Mesothelial cell of epicardium (in vitro differentiated cells): ENCODE measurements at places on chromosomes 11 and 22.

DNA sequence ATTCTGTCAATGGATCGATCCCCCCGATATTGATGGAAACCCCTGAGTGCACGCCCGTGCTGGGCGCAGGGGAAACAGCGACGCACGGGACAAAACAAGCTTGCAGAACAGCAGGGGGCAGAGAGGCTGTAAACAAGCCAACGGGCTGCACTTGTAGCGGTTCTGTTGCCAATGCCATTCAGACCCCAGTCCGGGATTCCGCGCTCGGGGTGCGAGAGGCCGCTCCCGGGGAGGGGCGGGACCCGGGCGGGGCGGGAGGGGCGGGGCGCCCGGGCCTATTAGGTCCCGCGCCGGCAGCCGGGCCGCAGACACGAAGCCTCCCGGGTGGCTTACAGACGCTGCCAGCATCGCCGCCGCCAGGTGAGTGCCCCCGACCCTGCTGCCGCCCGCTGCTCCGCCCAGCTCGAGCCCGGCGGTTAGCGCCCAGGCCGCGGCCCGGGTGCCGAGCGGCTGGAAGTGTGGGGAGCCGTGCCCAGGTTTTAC is at the start of gene BIK:
Gene BIK, plus strand, starts transcription at position 307 of the 483 bp plus-strand sequence. CDS start 13,273 bp downstream, outside the sequence.
- DNase-seq: peak; percentile 32

DNA sequence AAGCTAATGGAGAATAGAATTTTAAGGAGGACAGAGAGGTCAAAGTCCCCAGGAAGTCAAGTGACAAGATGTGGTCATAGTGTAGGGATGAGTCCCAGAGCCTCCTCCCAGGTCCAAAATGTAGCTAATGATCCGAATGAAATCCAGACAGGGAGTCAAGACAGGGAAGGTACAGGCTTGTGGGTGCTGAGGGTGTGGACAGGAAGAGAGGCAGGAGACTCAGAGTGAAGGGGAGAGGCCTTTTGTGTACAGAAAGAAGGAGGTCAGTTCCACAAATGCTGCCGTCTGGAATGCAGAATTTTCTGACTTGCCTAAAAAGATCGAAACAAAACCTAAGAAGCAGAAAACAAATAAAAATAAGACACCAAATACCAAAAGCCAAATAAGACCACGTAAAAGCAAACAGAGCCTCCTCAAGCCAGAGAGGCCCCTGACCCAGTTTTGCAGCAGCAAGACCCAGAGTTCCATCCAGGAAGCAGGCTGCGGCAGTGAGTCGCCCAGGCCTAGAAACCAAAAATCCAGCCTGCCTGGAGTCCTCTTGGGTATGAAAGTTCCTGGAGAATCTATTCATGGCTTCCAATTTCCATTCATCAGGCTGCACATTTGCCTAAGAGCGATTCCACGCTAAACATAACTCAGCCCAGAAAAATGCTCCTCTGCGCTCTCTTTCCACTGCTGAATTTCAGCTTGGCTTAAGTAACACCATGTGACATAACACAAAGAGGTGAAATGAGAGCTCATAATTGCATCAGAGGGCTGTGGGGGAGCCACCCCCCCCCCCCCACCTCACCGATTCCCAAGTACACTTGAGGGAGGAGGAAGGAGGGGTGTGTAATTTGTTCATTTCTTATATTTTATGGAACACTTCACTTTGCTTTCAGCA is 71.2 kb downstream of the KIRREL3 start:
- no peak for DNase-seq

DNA sequence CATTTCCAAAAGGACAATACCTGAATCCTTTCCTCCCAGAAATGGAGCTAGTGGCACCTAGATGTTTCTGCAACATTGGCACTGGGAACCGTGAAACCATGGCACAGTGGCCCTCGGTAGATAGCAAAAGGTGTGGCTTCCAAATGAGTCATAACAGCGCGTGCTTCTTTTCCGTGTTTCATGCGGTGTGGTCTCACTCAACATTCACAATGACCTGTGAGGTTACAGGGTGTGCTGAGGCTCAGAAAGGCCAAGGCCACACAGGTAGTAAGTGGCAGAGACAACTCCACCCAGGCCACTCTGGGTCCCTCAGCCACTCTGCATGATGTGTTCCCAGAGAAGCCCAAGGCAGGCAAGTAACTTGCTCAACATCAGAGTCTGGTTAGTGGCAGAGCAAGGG is 67.4 kb downstream of the TP53I11 start:
- DNase-seq: no peak

- DNase-seq: no peak
Observed at GRCh38 chr11:95289378-95290101, 58.5 kb upstream of the SESN3 start.

DNA sequence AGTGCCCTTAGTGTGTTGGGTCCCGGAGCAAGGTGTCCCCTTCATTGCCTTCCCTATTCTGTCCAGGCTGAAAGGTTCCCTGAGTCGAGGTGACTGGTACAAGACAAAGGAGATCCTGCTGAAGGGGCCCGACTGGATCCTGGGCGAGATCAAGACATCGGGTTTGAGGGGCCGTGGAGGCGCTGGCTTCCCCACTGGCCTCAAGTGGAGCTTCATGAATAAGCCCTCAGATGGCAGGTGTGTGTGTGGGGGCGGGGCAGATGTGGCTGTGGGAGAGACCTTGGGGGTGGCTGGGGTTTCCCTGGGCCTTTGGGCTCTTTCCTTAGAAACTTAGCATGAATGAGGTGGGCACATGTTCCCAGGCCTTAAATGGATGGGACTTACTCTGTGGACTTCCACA is 1.8 kb downstream of the NDUFV1 start:
- DNase-seq: no peak

DNA sequence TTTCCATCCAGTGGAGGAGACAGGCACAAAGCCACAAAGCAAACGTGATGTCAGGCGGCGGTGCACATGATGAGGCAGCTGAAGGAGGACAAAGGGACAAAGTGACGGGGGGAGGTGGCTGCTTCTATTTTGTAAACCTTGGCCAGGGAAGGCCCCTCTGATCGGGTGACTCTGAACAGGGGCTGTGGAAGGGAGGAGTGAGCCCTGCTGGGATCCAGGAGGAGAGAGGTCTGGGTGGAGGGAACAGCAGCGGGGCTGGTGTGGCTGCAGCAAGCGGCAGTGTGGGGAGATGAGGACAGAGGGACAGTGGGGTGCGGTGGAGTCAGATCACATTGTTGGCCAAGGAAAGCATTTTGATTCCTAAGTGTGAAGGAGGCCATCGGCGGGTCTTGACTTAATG is 36.7 kb downstream of the SHISAL1 start:
- no peak for DNase-seq

DNA sequence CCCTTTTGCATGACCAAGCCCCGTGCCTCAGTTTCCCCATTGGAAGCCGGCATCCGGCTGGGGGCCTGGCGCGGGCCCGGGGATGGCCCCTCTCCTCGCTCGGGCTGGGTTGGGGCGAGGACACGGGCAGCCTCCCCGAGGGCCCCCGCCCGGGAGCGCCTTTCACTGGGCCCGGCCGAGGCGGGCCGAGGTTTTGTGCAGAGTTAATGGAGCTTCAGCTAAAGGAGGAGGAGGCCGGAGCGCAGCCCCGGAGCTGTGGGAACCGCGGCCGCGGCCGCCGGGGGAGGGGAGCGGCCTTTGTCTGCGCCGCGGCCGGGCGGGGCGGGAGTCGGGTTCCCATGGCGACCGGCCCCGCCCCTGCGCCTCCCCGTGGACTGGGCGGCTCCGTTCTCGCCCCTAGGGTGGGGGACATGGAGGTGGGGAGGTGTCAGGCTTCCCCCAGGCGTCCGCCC is 1.4 kb upstream of the MAPK11 start:
- DNase-seq: no peak

DNA sequence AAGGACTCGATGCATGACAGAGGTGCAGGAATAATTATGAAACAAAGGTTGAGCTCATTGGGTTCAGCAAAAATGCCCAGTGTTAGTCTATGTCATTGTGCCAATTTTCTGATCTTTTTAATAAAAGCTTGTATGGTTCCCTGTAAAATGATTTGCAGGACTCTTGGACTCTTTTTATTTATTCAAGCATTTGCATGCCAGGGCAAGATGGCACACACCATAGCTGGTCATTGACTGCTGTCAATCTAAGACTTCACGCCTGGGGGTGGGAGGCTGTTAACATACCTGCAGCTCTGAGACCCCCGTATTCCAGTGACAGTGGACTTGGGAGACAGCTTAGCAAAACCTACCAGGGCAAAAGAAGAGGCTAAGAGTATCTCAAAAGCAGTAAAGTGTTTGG is 32.0 kb upstream of the ANO1 start:
- no peak for DNase-seq

DNA sequence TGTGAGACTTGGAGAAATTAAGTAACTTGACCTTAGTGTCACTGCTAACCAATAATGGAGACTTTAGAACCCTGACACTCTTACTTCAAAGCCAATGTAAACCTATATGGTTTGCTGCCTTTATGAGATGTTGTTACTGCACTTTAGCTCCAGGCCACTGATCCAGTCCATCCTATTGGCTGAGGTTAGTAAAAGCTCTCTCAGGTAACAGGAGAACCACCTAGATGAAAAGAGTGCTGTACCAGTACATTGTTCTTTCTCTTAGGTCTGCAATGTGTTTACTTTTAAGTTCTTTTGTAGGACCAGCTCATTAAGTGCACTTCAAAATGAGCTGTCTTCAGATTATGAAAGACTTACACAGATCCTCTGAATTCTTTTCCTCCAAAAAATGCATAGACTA is 994.0 kb upstream of the FAT3 start:
- no peak for DNase-seq

DNA sequence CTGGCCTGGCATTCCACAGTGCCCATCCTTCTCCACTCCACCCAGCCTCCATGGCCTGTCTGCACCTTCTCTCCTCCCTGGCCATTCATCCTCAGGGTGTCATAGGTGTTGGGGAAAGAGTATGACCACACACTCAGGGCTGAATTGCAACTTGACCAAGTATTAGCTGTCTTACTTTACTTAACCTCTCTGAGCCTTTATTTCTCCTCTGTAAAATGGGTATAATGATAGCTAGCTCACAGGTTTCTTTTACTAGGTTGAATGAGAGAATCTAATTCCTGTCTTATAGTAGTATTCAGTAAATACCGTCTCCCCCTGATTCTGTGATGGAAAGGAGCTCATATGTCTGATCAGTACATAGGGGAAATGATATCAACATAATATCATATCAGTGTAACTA is 16.0 kb downstream of the PANX1 start:
- DNase-seq: no peak

GRCh38 chr11:10601837-10602236 is 33.4 kb upstream of the LYVE1 start:
- DNase-seq: no peak

DNA sequence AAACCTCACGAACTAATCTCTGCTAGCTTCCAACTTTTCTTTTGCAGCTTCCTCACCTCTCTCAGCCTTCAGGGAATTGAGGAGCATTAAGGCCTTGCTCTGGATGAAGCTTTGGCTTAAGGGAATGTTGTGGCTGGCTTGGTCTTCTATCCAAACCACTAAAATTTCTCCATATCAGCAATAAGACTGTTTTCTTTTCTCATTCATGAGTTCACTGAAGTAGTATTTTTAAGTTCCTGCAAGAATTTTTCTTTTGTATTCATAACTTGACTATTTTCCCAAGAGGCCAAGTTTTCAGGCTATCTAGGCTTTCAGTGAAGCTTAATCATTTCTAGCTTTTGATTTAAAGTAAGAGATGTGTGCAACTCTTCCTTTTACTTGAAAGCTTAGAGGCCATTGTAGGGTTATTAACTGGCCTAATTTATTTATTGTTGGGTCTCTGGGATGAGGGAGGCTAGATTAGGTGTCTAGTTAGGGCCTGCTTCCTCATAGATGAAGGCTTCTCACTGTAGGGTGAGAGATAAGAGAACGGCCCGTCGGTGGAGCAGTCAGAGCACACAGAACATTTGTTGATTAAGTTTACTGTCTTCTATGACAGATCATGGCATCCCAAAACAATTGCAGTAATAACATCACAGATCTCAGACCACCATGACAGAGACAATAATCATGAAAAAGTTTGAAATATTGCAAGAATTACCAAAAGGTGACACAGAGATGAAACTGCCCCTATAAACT is 33.2 kb downstream of the CSF2RB start:
- DNase-seq: no peak

GRCh38 chr11:10750838-10751580 is at the start of gene CTR9:
Gene CTR9, plus strand, starts transcription at chr11:10751246. Its CDS starts 167 bp downstream, at chr11:10751413.
- DNase-seq: peak; percentile 85

DNA sequence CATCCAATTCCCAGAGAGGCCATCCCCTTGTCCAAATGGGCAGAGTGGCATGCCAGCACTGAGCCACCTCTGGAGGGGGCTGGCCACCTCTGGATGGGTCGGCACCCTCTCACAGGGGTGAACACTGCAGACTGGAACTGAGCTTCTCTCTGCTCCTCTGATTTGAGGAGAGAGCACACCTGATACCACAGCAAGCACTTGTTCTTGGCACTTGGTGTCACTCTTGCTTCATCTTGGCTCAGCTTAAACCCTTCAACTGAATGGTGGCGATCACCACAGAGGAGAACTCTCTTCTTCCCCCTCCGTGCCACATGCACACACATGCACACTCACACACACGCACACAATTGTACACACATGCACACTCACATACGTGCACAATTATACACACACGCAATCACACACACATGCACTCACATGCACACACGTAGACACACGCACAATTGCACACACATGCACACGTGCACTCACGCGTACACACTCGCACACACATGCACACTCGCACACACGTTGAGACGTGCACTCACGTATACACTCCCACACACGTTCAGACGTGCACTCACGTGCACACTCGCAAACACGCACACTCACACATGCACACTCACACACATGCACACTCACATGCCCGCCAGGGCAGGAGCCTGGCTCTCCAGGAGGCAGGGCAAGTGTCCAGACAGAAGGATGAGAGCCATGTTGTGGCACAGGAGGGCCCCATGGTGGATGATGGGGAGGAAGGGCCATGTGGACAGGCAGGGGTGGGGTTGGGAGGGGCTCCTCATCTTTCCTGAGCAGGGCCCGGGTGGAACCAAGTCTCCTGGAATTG is 23.4 kb downstream of the OVOL1 start:
- no peak for DNase-seq

- DNase-seq: no peak
Observed at GRCh38 chr11:103537904-103538502, 428.8 kb downstream of the DYNC2H1 start.

DNA sequence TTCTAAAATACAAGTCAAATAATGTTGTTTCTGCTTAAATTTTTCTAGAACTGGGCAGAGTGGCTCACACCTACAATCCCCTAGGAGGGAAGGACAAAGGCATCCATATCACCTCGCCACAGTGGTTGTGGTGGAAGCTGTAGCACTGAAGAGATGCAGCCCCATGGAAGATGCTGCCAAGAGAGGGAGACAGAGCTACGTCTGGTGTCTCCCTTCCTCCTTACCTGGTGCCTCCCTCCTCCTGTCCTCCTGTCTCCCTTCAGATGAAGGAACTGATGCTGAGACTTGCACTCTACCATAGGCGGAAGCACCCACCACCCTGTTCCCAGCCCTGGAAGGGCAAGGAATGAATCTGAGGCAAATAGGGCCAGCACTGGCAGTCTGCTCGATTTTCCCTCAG is 22.3 kb downstream of the MMP27 start:
- no peak for DNase-seq

DNA sequence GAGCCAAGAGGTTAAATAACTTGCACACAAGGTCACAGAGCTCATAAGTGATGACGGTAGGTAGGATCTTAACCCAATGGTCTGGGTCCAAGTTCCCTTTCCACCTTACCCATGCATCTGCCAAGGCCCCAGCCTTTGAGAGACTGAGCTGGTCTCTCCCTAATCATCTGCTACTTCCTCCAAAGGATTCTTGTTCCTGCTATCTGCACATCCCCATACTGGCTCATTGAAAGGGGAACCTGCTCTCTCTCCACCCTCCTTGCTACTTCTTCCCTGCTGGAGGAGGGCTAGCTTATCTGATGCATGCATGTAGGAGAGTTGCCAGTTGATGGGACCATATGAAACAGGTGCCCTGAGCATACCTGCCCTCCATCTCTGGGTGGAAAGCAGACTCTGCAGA is 47.7 kb downstream of the COMMD9 start:
- no peak for DNase-seq
